ENCODE measurements at places on chromosomes 16 and 17.

- DNase-seq: no peak
Observed at GRCh38 chr16:974611-975261, 4.0 kb upstream of the LMF1 start.

- DNase-seq: no peak
Observed at GRCh38 chr16:6777624-6778023, 555.0 kb upstream of the RBFOX1 start.

GRCh38 chr16:30699615-30700099, 686 bp downstream of the SRCAP start:
- no peak for DNase-seq

DNA sequence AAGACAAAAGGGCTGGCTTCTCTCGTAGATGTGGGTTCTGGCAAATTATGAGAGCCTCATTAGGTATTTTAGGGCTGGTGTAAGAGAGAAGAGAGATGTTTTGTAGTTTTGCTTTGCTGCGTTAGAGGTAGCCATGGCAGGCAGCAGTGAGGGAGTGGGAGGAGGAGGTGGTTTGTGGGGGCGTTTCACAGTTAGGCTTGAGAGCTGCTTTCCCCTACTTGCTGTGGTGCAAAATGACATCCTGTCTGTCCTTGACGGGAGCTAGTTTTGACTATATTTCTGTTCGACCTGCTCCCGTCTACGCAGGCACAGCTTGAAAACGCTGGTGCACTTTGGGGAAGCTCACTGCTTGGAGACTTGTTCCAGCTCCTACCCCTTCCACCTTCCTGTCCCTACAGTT, 75.5 kb downstream of the SLC5A11 start:
- no peak for DNase-seq

Measured in effector CD4-positive, alpha-beta T cell (primary cell).